Muscle of back (tissue), 13 donors: ENCODE measurements at places on chromosomes 6 and 20. TPM values are rescaled to one million over a fixed set of nuclear protein-coding genes. Genes with fewer than 3 reads are reported as not detected.

The NNAT gene
- polyA plus RNA-seq: 623 TPM

The HSP90AB1 gene
- 922 TPM for polyA plus RNA-seq

The TRIM26 gene
- 13.9 TPM for polyA plus RNA-seq

The SLC17A9 gene
- polyA plus RNA-seq: 0.63 TPM

The TMEM74B gene
- polyA plus RNA-seq: 5.0 TPM

GRCh38 chr6:45504947-45505346, 127.2 kb upstream of the SUPT3H start:
- peak; percentile 36 for DNase-seq

DNA sequence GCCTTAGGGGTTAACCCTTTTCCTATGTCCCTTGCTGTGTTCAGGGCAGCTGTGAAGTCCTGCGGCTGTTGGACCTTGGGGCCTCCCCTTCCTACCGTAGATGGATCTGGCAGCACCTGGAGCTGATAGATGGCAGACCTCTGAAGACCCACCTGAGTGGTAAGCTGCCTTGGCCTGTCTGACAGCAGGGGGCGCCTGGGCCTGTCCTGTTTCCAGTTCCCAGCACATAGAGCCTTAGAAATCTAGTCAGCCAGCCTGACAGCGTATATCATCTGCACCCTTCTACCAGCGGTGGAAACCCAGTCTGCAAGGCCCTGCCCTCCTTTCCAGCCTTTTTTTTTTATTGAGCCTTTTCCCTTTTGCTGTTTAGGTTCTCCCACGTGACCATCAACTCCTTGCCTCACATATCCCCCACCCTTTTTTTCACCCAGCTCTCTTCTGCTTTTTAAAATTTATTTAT, 26.6 kb downstream of the CNBD2 start:
- DNase-seq: peak; percentile 67

DNA sequence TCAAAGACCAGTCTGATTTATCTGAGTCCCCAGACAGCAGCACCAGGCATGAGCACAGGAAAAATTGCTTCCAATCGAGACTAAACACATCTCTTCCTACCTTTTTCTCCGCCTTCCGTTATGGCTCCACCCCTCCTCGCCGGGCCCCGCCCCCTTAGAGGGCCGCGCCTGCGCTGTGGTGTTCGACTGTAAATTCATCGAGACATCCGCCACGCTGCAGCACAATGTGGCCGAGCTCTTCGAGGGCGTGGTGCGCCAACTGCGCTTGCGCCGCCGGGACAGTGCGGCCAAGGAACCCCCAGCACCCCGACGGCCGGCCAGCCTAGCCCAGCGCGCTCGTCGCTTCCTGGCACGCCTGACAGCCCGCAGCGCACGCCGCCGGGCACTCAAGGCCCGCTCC, 8.9 kb downstream of the REM1 start:
- peak; percentile 53 for DNase-seq

DNA sequence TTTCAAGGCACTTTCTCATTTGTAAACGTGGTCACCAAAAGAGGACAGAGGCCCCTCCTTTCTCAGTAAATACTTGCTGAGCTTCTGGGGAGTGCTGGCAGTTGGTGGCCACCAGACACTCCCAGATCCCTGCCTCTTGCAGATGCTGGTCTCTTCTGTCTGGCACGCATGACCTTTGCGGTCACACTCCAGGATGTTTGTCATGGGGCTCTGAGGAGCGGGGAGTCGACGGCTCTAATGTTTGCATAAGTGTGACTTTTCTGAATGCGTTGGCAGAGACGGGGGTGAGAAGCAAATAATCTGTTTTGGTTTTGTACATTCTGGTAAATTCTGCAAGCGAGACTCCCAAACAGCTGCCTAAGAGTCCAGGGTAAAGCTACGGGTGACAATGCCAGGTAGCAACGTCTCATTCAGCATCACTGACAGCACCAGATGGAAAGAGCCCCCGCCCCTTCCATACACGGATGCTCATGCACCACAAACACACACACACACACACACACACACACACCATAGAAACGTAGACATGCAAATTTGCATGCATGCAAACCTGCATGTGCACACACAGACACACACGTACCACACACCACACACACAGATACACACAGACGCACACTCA, 101.1 kb downstream of the YTHDF1 start:
- DNase-seq: no peak

- peak; percentile 89 for DNase-seq
These were observed 65.8 kb downstream of the PHACTR2 start for GRCh38 chr6:143743301-143744166.

DNA sequence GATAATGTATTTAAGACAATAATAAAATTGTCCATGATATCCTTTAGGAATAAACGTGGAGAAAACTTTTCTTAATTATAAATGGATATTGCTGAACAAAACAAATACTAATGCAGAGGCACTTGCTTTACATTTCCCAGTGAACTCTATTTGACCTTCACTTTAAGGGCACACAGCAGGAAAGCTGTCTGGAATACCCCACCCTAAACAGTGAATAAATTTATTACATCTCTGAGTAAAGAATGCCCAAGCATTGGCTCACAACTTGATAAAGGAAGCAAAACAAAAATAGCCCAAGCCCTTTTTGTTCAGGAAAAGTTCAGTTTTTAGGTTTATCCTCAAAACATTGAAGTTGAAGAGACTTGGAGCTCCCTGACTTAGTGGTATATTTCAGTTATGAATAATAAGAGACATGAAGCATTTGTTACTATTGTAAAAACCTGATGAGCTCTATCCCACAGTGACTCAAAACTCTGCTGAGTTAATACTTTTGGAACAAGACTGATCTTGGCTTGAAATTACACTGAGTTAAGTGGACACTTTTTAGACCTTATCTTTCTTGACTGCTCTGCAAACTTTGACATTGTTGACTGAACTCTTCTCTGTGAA, 353.9 kb downstream of the BCKDHB start:
- no peak for DNase-seq

DNA sequence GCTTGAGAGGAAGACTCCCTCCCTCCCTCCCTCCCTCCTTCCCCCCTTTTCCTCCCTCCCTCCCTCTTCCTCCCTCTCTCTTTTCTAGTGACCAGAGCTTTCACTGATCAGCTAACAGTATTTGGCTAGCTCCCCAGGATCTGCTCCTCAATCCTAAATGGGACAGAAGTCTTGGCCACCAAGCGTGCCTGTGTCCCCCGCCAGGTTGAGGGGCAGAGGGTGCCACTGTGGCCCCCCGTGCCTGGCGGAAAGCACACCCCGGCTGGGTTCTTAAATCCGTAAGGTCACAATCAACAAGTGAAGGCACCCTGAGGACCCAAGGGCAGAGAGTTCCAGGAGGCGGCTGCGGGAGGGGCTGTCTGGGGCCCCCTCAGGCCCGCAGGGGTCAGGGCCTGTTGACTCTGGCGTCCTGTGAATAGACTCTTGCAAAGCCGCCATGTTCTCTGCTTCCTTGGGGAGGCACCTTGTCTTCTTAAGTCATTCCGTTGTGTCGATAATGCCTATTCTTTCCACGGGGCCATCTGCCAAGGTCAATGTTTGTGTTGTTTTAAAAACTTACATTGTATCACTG, 38.9 kb upstream of the STX16 start:
- peak; percentile 56 for DNase-seq

DNA sequence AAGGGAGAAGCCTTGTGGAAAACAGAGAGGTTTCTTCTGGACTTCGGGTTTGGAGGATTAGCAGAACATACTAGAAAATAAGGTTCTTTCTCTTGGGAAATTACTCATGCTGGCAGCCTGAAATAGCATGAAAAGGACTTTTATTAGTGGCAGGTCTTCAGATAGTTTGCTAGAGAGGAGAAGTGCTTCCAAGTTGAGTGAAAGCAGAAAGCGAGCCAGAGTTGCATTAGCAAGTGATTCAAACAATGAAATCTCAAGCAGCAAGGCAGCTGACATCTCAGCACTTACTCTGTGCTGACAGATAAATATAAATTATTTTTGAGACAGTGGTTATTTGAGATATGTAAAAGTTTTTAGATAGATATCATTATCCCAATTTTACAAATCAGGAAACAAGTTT, 91.9 kb downstream of the PLCB4 start:
- DNase-seq: peak; percentile 26

- no peak for DNase-seq
These were observed 114.6 kb upstream of the TCF21 start for GRCh38 chr6:133774356-133774755.

GRCh38 chr6:73349311-73349710, 4.8 kb downstream of the DPPA5 start:
- no peak for DNase-seq

DNA sequence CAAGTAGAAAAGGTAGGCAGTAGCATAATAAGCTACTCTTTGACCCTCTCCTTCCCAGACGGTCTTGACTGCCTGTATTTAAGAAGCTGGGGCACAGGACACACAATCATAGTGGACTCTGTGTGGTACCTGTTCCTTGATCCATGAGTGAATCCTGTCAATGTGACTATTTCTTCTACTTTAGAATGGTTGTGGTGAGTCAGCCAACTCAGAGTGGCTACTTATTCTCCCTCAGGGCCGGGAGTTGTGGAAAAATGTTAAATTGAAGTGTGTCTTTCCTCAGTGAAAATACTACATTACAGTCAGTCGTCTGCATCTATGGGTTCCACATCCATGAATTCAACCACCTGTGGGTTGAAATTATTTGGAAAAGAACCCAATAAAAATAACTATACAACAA, 30.8 kb upstream of the PREP start:
- no peak for DNase-seq

GRCh38 chr20:57165427-57166004, 100.9 kb downstream of the BMP7 start:
- DNase-seq: no peak

GRCh38 chr6:33846226-33846625, 42.4 kb upstream of the MLN start:
- DNase-seq: no peak

DNA sequence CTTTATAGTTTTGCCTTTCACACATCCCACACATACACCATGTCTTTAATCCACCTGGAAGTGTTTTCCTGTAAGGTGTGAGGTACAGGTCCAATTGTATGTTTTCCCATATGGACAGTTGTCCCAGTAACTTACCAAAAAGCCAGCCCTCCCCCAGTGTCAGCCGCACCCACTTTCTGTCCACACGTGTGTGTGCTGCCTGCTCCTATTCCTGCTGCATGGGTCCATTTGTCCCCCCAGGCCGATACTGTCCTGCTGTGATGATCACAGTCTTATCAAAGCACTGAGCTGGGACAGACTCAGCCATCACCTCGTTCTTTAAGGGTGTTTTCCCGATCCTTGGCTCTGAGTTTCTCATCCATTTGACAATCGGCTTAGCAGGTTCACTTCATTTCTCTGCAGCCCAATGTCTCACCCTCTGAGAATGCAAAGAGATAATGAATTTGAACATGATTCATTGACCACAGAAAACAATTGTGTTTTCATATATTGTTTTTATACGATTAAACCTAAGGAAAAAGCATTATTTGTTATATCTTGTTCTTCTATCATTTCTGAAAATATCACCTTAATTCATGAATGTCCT, 9.6 kb downstream of the VSX1 start:
- DNase-seq: no peak

DNA sequence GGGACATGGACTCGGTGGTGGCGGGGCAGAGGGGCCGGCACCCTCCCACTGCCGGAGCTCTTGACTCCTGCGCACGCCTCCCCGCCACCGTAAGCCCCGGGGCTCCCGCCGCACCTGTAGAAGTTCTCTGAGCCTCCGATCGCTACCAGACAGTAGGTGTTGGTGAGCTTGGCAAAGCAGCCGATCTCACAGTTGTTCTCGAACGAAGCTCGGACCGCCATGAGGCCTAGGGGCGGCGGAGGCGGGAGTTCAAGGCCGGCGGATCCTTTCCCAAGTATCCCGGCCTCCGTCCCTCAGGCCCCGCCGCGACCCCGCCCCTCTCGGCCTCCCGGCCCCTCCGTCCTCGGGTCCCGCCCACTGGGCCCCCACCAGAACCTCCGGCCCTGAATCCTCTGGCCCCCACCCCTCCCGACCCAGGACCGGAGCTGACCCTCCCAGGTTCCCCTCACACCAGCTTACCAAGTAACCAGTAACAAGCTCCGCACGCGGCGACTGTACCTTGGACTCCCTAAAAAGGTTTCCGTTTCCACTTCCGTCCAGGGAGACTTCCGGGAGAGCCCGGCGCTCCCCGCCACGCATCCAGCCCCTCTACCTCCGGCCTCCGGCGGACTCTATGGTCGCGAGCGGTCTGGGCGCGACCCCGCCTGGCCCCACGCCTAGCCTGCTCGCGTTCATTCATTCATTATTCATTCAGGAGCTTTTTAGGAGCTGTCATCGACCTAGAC, at the start of gene EIF6:
TSS of gene EIF6 (minus strand) at position 506 of the 725 bp plus-strand sequence. CDS start at position 221, 285 bp downstream.
- DNase-seq: peak; percentile 97

DNA sequence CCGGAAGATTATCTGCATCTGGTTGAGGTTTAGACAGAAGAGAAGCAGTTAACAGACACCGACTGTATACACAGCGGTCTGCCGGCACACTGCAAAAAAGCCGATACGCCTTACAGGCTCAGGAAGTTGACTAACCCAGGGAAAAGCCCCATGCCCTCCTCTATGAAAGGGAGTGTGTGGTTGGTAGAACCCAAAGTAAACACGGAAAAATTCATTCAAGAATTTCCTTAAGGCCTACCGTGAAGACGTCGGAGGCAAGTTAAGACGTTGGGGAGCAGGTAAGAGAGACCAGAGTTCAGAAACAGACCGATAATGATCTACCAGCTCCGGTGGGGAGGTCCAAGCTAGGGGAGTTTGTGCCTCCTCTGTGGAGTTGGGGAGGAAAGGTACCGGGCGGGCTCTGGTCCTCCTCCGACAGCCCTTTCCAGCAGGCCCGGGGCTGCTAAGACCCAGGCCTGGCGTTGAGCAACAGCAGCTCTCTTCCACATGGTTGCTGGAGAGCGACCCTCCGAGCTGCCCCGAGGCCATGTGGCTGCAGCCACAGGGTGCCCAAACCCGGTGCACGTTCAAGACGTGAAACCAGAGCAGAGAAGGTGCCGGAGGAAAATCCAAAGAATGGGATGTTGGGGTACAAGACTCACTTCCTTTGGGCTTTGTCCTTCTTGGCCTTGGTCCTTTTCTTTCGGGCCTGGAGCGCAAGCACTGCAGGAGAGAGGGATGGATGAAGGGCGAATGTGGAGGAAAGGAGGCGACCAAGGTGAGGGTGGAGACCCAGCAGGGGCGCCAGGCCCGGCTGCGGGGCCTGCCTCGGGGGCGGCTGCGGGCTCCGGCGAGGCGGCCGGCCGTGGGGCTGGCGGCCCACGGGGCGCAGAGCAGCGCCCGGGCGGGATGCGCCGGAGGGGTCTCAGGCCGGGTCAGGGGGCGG, 809 bp downstream of the SRPK1 start:
- DNase-seq: peak; percentile 61

- DNase-seq: peak; percentile 89
These were observed 586 bp upstream of the NQO2 start for GRCh38 chr6:2998998-2999617.
